Gastroesophageal sphincter (tissue), 4 donors: ENCODE measurements at places on chromosomes 12 and 14. TPM values are rescaled to one million over a fixed set of nuclear protein-coding genes. Genes with fewer than 3 reads are reported as not detected.

Gene RPS29
- 4,400 TPM for total RNA-seq

Gene SIX1
- total RNA-seq = 0.42 TPM

Gene SMCO2
- total RNA-seq = not detected

Gene FAM181A
- total RNA-seq = not detected

Gene MYF5
- not detected for total RNA-seq

Gene KDM2B
- 15.3 TPM for total RNA-seq

Gene MYF6
- total RNA-seq = not detected
